NCI-H187 (cell line): ENCODE measurements at places on chromosomes 2 and 18.

- no peak for DNase-seq
These were observed 979 bp downstream of the SLC9A2 start for GRCh38 chr2:102620332-102620731.

DNA sequence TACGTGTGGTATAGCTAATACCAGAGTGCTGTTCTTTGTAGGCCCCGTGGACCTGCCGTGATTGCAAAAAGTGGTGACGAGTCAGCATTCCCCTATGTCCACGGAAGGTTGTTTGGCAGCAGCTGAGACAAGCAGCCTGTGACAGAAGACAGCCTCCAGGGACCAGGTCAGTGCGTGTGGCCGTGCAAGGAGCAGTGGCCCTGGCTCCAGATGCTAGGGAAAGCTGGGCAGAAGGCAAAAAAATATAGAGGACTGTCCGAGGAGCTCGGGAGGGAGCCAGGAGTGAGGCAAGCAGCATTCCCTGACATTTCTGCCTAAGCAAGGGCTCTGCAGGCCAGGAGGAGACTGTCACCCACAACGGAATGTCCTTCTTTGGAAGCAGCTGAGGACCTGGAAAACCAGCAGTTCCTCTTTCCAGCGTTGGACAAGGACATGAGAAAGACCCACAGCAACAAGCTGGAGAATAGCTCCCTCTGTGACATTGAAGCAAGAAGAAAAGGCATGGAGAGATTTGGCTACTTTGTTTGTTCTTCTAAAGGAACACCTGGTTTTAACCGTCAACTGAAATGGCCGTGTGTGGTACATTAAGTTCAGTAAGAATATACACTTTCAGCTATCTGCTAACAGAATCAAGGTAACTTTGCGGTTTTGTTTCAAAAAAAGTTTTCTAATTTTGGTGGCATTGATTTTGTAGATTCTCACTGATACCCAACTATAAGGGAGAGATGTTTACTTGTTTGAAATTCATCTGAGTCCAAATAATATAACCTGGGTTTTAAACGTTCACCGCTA lies 58.3 kb downstream of the NPAS2 start:
- no peak for DNase-seq

GRCh38 chr18:65409261-65409660 lies 341.6 kb upstream of the CDH7 start:
- no peak for DNase-seq

DNA sequence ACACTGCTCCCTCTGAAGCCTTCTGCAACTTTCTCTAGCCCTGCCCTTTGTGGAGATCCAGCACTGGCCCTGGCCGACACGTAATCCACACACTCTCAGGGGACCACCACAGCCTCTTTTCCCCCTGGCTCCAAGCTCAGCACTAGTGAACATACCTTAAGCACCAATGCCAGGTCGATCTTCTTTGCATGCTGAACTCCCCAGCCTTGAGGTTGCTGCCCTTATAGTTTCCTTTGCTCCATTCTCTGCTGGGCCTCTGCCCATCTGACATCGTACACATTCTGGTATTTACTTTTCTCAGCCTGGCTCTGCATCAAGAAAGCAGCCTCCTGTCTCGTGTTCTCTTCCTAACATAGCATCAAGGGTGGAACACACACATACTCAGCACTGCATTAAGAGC lies 361.5 kb downstream of the LPIN1 start:
- no peak for DNase-seq

GRCh38 chr2:11254100-11254536 lies 90.3 kb downstream of the ROCK2 start:
- DNase-seq, result no peak

DNA sequence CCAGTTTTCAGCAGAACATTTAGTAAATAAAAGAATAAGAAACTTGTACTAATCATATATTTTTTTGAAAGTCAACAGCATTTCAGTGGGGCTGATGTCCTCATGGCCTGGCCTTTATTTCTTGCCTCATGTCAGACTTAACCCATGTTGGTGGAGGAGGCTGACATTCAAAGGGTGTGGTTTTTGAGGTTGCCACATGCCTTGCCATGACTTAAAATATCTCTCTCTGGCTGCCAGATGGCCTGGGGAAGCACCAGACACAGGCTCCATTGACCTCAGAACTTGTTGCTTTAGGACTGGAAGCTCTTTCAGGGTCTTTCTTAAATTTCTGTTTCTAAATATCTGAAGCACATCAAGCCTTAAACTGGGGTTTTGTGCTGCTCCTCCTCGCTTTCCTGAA lies 32.5 kb upstream of the CD28 start:
- DNase-seq, result no peak

GRCh38 chr2:209942936-209943605 lies 59.4 kb upstream of the RPE start:
- no peak for DNase-seq

- DNase-seq, result no peak
These were observed 296.9 kb downstream of the KCNJ3 start for GRCh38 chr2:154995361-154995760.

- no peak for DNase-seq
These were observed 130.4 kb downstream of the TTC27 start for GRCh38 chr2:32758232-32758631.

GRCh38 chr2:37392428-37392827 lies 48.0 kb downstream of the QPCT start:
- no peak for DNase-seq

DNA sequence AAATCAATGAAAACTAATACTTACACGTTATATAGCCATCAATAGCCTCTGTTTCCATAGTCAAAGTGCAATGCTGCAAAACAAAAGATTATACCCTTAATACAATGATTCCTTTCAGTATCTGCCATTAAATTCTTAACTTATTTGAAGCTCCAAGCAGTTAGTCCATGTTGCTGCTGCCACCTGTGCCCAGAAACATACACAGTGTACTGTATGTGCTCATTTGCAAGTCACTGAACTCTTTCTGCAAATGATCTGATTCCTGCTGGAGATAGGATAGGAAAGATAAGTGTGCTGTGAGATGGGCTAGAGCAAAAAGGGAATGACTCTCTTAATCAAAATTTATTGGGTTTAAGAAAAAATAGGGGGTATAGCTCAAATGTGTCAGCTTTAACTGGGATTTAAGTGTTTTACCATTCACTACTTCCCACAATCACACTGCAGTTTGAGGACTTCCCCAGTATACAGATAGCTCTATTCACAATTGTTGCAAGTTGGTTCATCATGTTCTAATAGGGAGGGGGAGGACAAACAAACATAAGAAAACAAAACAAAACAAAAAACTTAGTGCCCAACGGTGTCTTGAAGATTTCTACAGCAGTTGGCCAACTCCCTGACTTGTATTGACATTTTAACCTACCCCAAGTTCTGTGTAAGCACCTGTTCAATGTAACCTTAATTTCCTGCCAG lies 2.7 kb downstream of the IKZF2 start:
- DNase-seq, result no peak

- DNase-seq, result no peak
These were observed 188.7 kb downstream of the RTP5 start for GRCh38 chr2:242058116-242058680.

DNA sequence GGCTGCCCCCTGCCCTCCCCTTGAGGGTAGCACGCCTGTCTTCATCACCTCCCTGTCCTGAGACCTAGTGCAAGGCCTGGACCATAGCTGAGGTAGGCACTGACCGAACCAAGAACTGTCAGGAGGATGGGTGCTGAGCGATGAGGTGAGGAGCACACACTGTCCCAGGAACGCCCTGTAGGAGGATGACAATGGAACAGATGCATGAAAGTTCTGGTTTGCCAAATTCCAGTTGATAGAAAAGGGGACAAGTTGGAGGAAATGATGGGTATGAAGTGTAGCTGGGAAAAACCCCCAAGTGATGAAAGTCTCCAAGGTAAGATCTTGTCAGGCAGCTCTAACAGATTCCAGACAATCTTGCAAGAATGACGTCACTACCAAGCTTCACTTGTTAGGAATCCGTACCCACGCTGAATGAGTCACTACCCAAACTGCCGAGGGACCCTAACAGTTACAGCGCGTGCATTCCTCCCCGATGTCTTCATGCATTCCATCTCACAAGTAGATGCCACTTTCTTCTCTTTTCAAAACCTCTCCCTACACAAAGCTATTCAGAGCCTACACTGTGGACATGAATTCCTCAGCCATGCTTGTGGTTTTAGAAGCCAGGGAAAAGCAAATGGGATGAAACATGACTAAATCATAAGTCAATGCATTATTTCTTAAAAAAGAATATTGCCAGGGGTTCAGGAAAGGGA lies 27.6 kb downstream of the MRPL33 start:
- no peak for DNase-seq

- DNase-seq, result no peak
These were observed 144.2 kb downstream of the TPO start for GRCh38 chr2:1557467-1557820.
